ENCODE measurements at places on chromosomes 1 and 21.
A peak's percentile ranks its signal among the peaks of the same experiment; 100 is the strongest.

GRCh38 chr1:58726581-58726980, 26.7 kb upstream of the MYSM1 start:
- no peak for DNase-seq

GRCh38 chr1:4597020-4597419, 57.4 kb upstream of the AJAP1 start:
- no peak for DNase-seq

DNA sequence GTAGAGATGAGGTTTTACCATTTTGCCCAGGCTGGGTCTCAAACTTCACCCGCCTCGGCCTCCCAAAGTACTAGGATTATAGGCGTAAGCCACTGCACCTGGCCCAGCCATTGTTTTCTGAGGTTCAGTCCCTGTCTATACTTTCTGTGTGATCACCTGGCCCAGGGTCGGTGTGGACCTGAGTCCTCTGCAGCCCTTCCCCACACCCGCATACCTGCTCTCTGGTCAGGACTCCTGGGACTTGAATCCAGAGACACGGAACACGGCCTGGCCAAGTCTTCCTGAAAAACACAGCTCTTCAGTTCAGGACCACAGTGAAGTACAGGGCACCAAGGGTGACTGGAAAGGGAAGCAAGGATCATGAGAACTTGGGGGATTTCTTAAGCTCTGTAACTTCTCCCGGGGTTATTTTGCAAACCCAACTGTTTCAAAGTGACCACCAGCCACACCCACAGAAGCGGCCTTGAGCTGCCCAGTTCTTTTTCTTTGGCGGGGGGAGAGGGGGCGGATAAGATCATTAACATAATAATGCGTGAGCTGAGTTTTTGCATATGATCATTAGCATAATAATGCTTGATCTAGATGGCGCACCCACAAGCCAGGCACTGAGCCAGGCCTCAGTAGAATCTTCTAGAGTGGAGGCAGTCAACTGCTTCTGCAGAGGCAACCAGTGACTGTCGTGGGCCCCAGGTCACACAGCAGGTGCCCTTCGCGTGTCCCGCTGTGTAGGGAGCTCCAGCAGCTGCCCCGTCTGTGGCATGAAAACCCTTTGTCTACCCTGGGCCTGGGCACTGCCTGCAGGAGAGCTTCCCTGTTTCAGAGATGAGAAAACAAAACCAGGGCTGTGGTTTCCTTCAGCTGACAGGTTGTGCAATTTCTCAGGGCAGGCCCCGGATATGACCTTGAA, 1.7 kb upstream of the NADK start:
- peak; percentile 35 for DNase-seq

DNA sequence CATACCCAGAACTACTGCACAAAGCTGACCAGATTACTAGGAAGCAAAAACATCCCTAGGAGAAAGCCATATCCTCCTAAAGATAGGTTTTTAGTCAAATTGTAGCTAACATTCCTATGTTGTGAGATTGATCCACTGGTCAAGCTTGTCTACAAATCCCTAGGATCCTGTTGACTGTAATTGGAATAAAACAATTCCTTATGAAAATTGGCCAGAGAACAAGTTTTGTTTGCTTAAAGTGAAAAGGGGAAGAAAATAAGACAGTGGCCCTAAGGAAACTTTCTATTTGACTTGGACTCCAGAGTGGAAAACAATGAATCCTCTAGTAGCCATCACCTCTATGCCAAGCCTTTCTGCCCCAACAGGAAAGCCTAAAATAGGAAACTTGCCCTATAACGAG, 645.2 kb upstream of the USP24 start:
- DNase-seq, result no peak

DNA sequence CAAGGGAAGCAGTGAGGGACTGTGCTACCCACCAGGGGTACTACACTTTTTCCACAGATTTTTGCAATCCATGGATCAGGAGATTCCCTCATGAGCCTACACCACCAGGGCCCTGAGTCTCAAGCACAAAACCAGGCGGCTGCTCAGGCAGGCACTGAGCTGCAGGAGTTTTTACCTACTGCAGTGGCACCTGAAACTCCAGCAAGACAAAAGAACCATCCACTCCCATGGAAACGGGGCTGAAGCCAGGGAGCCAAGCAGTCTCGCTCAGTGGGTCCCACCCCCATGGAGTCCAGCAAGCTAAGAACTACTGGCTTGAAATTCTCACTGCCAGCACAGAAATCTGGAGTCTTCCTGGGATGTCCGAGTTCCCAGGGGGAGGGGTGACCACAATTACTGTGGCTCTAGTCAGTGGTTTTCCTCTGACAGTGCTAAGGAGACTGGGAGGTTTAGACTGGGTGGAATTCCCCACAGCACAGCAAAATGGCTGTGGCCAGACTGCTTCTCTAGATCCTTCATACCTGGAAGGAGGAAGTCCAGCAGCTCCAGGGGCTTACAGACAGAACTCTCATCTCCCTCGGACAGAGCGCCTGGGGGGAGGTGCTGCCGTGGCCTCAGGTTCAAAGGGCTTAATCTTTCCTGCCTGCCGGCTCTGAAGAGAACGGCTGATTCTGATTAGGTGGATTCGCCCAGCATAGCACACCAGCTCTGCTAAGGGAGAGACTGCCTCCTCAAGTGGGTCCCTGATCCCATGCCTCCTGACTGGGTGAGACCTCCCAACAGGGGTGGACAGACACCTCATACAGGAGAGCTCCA, 437.8 kb downstream of the LTN1 start:
- peak; percentile 52 for DNase-seq

All from kidney tubule cell (primary cell).